MG63 (cell line): ENCODE measurements at places on chromosomes 6 and 20.

DNA sequence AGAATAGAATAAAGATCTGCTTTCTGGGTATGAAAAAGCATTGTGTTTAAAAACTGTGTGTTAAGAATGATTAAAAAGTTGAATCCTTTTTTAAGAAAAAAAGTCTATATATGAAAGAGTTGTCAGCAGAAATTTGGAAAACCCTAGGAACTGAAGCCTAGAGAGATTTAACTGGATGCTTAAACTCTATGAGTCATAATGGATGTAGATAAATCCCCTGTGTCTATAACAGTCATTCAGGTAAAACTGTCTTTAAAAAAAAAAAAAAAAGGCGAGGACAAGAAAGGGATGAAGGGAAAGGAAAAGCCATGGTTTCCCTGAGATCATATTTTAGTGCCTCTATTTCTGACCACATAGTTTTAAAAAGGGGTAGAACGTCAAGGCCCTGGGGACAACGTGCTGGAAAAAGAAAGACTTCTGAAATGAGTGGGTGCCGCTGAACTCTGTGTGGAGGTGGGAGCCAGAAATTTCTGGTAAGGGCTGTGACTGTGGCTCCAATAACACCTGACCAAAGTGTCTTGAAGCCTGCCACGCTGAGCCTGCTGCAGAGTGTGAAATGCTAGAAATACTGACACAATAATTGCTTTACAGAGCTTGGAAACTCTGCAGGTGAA is 302.6 kb upstream of the ARID1B start:
- no peak for DNase-seq

DNA sequence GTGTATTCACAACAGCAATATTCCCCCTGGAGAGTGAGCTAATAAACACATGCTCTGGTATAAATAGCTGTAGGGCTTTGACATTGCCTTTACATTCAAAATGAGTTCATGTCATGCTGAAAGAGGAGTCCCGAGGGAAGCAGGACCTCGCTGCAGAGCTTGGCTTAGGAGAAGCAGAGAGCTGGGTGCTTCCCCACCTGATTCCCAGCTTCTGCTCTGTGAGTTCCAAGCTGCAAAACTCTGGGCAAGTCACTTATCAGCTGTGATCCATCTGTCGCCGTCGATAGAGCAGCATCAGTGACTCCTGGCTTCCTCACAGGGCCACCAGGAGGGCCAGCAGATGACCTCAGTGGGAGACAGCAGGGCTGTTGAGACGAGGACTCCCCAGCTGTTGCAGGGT is 241.8 kb downstream of the ANKRD60 start:
- no peak for DNase-seq

DNA sequence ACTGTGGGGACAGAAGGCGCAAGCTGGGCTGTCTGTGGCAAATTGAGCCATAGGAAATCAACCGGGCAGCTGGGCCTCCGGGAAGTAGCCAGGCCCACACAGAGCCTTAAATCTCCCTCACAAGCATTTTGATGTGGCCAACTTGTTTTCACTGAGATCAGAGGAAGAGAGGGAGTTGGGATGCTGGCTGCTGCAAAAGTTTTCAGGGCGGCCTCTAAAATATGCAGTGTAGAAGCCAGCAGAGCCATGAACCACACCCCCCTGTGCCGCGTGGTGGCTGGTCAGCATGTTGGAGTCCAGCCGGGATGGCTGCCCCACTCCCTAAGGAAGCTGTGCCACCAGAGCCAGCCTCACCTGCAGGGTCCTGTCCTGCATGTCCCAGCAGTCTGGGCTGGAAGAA is 167.4 kb downstream of the CDC5L start:
- no peak for DNase-seq

GRCh38 chr6:10599046-10599445 is 77.9 kb downstream of the GCNT2 start:
- no peak for DNase-seq

DNA sequence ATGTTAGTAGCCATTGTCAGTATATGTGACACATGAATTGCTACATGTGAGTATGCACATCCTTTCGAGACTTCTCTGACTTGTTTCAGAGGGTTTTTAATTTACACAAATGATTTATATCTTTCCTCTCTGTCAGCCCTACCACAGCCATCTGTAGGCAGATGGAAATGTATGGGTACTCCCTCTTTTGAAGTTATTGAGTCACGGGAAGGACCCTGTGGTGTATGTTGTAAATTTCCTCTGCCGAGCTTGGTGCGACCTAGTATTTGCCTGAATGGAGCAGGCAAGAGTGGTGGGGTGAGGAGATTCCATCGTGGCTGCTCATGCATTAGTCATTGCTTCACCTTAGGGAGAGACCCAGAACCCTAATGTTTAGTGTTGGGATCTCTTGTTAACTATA is 171.9 kb downstream of the JARID2 start:
- no peak for DNase-seq
